CD4-positive, alpha-beta T cell treated with Interleukin-2 at 100 ng/mL for 4 hours (primary cell): ENCODE measurements at places on chromosomes 1 and 21.

- DNase-seq = no peak
Observed at GRCh38 chr1:109864930-109865612, 45.6 kb upstream of the CSF1 start.

DNA sequence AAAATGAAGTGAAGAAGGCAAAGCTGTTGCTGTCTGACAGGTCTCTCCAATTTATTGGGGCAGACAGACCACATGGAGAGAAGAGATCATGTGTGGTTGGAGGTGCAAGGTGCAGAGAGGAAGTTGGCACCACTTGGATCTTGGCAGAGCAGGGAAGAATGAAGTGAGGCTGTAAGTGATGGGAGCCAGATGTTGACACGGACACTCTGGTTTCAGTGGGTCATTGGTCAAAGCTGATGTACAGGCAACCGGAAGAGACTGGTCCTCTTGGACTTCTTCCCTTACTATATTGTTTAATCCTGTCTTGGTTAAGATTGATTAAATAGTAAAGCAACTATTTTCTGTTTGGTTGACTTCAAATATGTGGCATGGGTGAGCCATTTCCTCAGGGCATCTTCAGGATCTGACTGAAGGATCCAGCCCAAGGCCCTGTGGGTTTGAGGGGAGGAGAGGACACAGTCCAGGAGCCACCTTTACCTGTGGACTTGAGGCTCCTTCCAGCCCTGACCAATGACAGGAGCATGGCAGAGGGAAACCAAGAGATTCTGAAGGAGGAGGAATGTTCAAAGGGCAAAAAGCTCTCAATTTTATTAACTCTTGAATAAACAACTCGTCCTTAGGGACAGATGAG lies 49.4 kb downstream of the NENF start:
- no peak for DNase-seq

- no peak for DNase-seq
Observed at GRCh38 chr1:245901037-245901436, 606.0 kb downstream of the SMYD3 start.

DNA sequence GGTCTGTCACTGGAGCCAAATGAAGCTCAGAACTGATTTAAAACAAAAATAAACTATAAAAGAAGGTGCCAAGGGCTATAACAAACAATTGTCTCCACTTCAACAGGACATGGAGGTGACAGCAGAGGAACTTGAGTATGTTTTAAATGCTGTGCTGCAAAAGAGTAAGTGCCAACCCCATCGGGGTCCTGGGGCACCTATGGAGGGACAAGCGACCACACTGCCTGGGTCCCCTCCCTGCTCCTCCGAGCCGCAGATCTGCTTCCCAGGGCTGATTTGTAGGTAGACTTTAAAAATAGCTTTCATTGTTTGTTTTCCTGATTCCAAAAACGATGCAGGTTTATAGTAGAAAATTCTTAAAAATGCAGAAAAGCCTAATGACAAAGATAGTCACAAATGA lies 42.8 kb downstream of the CAPN9 start:
- no peak for DNase-seq

DNA sequence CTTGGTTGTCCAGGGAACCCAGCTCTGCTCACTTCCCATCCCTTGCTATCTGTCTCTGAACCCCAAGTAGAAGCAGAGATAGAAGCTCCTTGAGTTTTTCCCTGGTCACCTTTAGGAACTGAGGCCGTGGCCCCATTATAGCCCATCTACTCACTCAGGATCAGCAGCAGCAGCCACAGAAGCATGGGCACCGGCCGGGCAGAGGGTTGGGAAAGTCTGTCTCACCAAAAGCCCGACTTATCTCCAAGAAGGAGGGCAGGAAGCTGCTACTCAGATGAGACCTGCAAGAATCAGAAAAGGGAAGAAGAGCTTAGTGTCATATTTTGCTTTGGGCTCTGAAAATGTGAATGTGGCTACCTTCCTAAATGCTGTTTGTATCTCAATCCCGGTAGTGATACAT lies 264 bp downstream of the FCRL3 start:
- no peak for DNase-seq

DNA sequence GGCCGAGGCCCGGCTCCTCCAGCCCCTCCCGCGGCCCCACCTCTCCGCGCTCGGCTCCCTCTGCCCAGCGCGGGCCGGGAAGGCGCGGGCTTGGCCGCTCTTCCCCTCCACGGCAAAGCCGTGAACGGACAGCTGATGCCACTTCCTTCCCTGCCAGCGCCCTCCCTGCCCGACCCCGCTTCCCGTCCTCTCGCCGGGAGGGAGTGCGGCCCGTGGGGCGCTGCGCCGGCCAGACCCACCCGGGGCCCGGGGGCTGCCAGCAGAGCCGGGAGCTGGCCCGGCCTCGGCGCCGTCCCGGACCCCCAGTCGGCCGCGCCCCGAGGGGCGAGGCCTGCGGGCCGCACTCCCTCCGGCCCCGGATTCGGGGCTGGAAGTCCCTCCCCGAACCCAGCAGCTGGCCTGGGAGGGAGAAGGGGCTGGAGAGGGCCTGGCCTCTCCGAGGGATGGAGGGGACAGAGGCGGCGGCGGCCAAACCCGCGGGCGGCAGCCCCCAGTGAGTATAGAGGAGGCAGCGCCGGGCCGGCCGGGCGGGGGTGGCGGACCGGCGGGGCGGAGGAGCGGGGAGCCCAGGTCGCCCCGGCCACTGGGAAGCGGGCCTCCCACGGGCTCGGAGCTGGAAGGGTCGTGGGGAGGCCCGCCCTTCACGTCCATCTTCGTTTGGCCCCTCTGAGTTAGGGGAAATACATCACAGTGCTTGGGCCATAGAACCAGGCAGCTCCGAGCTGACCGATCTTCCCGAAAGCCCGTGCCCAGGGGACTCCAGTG lies at the start of gene KIAA1614:
Gene KIAA1614, plus strand, starts transcription at position 97 of the 765 bp plus-strand sequence. Its CDS starts 347 bp downstream, at position 444.
- no peak for DNase-seq

- no peak for DNase-seq
Observed at GRCh38 chr21:34822168-34822567, 153.4 kb downstream of the CLIC6 start.

- no peak for DNase-seq
Observed at GRCh38 chr1:239816081-239816782, 275.5 kb upstream of the FMN2 start.

GRCh38 chr1:77605246-77606026 lies 77.0 kb downstream of the ZZZ3 start:
- DNase-seq = no peak

DNA sequence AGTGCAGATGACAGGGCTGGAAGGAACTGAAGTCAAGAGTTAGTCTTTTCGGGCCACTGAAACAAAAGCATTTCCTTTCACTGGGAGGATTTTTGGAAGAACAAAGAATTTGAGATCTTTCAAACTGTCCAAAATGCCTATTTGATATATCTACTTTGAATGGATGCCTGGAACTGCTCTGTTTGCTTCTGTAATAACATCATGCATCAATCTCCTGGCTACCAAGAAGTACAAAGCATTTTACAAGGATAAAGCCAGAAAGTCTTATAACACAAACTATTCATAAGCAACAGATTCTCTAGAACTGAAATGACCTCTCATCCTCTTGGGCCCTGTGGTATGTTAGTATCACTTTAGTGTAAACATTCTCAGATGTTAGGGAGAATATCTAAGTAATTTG lies 18.2 kb upstream of the RHOU start:
- no peak for DNase-seq

DNA sequence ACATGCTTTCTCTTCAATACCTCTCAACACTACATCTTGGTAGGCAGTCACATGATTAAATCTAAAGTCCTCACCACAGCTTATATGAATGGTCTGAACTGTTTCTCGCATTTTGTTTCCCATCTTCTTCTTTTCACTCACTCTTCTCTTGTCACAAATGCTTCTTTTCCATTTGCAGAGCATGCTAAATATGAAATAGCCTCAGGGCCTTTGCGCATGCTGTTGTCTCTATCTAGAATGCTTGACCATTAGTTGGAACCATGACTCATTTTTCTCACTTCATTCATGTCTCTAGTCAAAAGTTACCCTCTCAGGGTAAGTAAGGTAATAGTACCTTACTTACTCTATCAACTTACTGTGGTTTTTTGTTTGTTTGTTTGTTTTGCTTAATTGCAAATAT lies 239.7 kb downstream of the PTPRC start:
- no peak for DNase-seq
